Stimulated activated CD8-positive, alpha-beta memory T cell treated with anti-CD3 and anti-CD28 coated beads, Interleukin-15, amount 100 ng/mL, for 24 hours (primary cell): ENCODE measurements at places on chromosomes 1 and 21.

GRCh38 chr1:23456226-23456625, 27.8 kb downstream of the ASAP3 start:
- no peak for DNase-seq

DNA sequence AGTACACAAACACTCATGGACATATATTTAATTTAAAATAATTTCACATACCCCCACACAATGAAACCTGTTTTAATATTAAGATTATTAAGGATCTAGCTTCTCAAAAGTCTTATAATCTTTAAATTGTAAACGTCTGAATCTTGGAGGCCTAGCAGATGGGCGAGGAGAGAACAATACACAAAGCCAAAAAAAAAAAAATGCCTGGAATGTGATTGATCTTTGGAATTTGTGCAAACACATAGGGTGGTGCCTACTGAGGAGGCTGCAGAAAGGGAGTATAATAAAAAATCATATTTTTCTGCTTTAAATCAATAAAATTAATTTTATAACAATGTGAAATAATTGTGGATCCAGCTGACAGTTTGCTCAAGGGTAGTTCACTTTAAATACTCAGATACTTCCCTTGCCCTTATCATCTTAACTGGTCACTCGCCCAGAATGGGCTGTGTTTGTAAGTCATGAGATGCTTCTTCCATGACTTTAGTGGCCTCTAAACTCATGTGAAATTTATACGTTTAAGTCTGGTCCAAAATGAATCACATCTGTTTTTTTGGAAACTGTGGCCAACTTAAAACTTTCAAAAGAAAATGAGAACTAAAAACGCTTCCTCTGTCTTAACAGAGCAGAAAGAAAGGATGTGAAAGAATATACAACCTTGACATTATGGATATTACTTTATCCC, 802.8 kb upstream of the CXADR start:
- DNase-seq = no peak

- no peak for DNase-seq
Observed at GRCh38 chr1:154386643-154387352, 18.3 kb upstream of the IL6R start.

- DNase-seq = no peak
Observed at GRCh38 chr1:226310637-226311195, 1.8 kb upstream of the LIN9 start.

DNA sequence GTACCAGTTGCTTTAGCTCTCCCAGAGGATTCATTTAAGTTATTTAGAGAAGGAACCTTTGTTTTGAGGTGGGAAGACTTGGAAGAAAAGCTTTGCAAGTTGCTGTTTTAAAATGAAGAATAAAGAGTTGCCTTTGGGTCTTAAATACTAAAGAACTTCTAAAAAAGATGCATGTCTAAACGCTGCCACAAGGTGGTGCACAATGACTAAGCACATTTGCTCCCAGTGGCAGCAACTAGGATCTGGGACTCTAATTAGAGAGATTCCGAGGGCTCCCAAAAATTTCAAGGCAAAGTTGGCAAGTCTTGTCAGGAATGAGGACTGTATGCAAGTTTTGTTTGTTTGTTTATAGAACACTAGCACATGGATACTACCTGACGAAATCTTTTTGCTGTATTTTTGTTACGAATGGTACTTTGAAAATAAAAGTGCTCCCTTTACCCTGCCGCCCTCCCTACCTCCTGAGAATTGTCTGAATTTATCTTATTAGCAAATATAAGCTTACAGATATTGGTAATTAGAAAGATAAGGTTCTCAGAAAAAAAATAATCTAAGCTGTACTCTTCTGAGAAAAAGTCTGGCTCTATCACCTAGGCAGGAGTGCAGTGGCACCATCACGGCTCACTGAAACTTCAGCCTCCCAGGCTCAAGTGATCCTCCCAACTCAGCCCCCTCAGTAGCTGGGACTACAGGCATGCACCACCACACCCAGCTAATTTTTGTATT, 121.8 kb downstream of the HFM1 start:
- no peak for DNase-seq

- DNase-seq = no peak
Observed at GRCh38 chr1:111791776-111792175, 36.1 kb downstream of the DDX20 start.
